ENCODE measurements at places on chromosomes 2 and 18.

DNA sequence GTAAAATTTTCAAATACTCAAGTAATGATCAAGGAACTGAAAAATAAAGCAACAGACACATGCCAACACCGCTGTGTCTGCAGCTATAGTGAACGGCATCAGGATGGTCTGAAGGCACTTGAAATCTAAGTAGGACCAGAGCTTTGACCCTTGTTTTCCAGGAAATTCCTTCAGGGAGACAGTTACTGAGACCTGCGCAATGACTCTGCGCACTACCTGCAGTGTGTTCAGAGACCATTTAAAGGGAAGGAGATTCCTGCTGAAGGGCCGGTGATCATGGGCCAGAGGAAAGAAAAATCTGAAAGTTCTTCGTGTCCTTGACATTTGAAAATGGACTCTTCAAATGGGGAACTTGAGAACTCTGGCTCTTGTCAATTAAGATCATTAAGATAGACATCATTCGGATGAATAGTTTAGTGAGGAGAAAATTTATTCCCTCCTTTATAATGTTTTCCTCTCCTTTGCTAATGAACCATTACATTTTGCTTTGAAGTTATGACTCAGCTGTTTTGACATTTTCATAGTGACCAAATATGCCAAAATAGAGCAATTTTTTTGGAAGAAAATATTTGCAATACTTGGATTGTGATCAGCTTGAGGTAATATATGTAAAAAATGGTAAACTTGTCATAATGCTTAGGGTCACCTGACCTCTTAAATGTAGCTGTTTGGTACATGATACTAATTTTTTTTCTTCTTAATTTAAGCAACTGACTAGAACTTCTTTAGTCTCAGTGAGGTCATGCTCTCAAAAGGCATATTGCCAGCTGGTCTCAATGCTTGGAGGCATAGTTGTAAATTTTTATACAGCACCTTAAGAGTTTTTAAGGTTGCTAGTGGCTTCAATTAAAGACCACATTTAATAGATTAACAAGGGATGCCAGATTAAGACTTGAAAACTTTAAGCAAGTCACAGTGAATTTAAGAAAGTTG lies 329.3 kb downstream of the ARHGAP15 start:
- DNase-seq: no peak

- DNase-seq: no peak
Observed at GRCh38 chr2:106703161-106703560, 182.8 kb downstream of the ST6GAL2 start.

DNA sequence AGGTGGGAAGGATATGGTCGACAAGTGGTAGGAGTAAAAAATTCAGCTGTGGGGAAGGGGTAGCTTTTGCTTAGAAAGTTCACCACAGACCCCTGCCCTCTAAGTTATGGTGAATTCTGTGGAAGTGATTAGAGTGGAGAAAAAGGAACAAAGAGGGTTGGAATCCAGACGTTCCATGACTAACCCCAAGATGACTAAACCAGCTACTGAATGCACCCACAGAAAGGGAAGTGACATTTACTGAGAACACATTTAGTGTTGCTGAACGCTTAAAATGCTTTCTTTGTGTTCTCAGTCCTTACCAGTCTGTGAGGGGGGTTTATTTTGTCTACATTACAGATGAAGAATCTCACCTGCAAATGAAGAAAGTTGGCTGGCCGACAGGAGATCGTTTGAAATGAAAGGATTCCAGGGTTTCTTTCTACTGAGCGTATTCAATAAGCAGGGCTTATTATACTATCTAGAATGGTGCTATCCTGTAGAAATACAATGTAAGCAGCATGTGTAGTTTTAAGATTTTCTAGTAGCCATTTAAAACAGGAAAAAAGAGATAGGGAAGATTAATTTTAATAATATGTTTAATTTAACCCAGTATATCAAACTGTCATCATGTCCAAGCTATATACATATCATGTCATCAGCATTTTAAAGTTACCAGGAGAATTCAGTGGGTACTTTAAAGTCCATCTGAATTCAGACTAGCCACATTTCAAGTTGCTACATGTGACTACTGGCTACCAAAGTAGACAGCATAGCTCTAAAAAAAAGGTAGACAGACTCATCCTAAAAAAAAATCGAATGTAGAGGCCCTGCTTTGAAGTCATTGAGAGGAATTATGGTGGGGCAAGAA lies 60.1 kb downstream of the LIMS1 start:
- DNase-seq: peak; percentile 93

- no peak for DNase-seq
Observed at GRCh38 chr2:168322325-168323007, 75.1 kb upstream of the STK39 start.

GRCh38 chr2:206198677-206199076 lies 39.0 kb downstream of the EEF1B2 start:
- DNase-seq: peak; percentile 20

GRCh38 chr18:159037-159652 lies 788 bp downstream of the USP14 start:
- peak; percentile 46 for DNase-seq

DNA sequence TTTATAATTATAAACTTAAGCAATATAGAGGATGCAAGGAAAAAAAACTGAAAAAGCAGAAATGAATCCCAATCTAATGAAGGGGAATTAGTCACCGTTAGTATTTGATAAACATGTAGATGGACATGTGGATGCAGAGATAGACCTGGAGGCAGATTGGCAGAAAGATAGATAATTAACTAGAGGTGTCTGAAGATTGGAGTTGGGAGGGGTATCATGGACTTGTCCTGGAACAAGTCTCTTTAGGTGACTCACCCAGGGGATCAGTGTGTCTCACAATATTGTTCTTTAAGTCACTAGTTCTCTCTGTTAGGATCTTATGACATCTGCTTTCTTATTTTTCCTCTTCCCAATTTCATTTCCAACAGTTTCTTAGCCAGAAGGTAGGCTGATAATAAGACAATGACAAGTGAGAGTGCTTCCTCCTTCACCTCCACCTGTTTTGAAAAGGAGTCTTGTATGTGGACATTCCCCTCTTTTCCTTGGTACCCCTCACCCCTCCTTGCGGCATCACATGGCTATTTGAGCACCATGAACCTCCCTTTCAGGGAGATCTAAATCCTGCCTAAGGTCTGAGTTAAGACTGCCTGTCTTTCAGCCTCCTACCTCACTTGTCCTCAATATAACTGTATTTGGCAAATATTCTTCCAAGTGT lies 987.7 kb downstream of the TSN start:
- no peak for DNase-seq

DNA sequence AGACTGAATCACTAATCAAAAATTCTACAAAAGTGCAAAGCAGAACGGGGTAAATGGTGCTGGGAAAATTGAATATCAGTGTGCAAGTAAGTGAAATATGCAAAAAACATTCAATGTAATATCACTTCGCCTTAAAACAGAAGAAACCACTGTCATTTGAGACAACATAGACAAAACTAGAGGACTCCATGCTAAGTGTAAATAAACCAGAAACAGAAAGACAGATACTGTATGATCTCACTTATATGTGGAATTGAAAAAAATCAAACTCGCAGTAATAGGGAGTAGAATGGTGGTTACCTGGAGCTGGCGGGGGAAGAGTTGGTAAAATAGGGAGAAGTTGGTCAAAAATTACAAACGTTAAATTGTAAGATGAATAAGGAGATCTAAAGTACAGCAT lies 1420.0 kb upstream of the CDH2 start:
- no peak for DNase-seq

- DNase-seq: no peak
Observed at GRCh38 chr18:36379435-36379984, 82.0 kb downstream of the FHOD3 start.

Data from ELR (cell line).